ENCODE measurements at places on chromosomes 3 and 15.

GRCh38 chr3:67048067-67048714 lies 50.1 kb downstream of the KBTBD8 start:
- no peak for DNase-seq

- no peak for DNase-seq
These were observed 35.3 kb downstream of the MUC20 start for GRCh38 chr3:195755791-195756676.

DNA sequence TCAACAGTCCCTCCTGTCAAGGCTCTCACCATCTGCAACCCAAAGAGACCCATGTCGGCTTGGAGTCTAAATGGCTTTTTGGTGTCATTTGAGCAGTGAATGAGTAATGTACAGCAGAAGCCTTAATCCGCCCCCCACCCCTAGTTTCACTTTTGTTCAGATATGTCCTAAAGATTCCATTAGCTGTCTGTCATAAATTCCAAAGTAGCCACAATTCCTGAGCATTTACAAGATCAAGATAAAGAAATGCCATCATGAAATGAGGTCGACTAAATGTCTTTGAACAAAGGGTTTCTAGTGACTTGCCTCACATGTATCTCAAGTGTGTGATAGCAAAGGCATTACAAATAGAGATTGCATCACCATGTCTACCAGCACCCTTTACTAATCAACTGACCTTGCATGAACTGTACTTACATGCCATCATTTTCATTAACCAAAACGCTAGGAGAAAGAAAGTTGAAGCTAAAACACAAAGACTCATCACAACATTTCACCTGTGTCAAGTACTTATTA lies 123.8 kb upstream of the PHLDB2 start:
- DNase-seq = no peak

DNA sequence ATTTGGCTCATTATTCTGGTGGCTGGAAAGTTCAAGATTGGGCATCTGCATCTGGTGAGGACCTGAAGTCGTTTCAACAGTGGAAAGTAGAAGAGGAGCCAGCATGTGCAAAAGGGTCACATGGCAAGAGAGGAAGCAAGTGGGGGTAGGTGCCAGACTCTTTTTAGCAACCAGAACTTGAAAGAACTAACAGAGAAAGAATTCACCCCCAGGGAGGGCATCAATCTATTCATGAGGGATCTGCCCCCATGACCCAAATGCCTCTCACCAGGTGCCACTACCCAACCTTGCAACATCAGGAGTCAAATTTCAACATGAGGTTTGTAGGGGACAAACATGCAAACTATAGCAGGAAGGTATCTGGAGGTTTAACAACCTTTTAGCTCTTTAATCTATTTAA lies 10.3 kb upstream of the RYK start:
- no peak for DNase-seq

DNA sequence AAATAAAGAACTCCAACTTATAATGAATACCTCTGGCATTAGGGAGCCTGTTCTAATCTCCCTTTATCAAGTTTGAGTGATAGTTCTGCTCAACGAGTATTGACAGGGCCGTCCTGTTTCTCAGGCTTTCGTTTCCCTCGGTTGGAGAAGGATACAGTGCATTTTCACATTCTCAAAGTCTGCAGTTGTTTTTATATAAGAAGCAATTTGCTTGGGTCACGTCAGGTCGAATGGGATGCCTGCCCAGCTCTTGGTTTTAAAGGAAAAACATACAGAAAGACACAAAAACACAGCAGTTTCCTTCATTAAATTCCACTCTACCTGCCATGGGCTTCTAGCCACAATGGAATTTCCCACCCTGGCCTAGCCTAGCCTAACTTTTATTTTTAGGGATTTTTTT lies 366.3 kb downstream of the TIGIT start:
- DNase-seq = no peak
